ENCODE measurements at places on chromosomes 16 and 17.
A peak's percentile ranks its signal among the peaks of the same experiment; 100 is the strongest.

DNA sequence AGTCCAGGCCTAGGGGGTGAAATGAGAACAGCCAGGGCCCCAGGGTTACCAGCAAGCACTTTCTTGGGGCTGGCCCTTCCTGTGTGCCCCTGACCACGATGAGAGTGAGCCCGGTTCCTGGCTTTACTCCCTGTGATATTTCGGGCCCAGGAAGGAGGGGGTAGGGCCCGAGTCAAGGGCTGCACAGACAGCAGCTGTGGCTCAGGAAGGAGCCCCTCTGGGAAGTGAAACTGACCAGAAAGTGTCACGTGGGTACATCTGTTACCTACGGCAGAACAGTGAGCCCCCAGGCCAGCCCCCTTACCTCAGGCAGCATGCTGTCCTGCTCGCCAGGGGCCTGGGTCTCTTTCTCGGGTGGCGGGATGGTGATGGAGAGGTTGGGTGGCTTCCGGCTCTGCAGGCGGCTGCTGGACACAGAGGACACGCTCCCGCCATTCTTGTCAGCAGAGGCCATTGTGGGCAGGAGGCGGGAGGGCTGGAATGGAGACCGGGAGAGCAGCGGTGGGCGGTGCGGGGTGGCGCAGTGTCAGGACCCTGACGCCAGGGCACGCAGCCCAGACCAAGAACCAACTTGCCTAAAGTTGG is 13.8 kb downstream of the AANAT start:
- DNase-seq, result no peak

DNA sequence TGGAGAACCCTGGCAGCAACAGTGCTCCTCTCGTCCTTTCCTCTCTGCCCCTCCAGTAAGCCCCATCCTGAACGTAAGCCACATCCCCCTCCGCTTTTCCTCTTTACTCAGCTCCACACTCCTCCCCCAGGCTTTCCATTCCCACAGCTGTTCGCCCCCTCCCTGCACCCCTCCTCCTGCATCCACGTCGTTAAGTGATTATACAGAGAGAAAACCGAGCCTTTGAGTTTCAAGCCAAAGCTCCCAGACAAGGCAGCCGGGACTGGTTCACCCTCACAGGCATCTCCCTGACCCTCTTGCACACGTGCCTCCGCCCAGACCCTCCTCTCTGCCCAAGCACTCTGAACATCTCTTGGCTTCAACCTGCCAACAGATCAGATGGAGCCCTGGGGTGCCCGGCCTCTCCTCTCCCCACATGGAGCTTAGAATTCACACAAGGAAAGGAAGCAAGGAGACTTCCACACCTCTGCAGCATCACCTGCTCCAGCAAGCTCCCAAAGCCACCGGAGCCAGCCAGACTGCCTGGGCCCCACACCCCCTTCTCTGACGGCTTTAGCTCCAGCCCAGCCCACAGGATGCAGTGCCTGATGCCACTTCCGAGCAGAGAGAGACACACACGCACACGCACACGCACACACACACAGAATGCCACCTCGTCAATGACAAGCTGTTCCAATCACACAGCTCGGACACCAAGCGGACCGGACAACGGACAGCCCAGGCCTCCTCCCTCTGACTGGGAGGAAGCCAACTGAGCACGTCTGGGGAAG is 99.9 kb upstream of the CCL2 start:
- DNase-seq, result no peak

GRCh38 chr16:26963109-26963508 is 103.6 kb upstream of the C16orf82 start:
- DNase-seq, result peak; percentile 13

DNA sequence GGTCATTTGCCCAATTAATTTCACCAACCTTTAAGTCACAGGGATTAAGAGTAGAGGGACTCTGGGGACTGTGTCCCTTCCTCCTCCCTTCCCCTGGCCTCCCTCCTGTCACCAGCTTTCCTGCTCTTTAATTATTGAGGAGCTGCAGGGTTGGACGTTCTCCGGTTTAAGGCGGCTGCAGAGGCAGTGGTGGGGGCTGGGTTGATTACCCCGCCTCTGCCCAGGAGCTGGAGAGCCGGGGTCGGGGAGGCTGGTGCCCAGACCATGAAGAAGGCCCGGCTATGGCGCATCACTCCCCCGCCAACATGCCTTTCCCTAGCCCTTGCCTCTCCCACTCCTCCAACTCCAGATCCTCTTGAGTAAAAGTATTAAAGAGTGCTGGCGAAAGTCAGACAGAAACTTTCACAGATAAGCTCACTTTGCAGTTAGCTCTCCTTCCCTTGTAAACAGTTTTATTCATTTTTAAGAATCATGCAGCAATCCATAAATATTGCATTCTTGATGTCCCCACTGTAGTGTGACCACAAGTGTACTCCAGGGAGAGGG is 1.1 kb upstream of the FOXJ1 start:
- no peak for DNase-seq

DNA sequence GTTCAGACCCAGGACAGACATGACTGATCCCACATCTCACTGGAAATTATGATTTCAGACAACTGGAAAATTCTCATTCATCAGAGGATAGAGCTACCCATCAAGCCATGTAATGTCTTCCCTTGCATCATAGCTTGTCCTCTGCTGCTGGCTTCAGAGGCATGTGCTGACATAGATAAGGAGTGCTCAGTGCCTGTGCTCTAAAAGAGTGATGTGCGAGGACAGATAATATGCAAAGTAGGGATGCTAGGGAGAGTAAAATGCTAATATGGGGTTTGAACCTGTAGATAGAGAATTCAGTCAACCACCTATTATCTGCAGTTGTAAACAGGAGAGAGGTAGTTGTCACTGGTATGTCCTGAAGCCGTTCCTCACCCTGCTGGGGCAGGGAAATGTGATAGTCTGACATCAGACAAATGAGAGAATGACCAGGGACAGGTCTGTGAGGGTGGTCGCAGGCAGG is 349.7 kb upstream of the CCL2 start:
- no peak for DNase-seq

GRCh38 chr16:49681217-49681883 is 174.6 kb downstream of the ZNF423 start:
- DNase-seq, result no peak

- DNase-seq, result no peak
Measured at GRCh38 chr16:85034591-85035433, 7.2 kb downstream of the KIAA0513 start.

- DNase-seq, result no peak
Measured at GRCh38 chr17:36742267-36743000, 141.1 kb downstream of the MRM1 start.

DNA sequence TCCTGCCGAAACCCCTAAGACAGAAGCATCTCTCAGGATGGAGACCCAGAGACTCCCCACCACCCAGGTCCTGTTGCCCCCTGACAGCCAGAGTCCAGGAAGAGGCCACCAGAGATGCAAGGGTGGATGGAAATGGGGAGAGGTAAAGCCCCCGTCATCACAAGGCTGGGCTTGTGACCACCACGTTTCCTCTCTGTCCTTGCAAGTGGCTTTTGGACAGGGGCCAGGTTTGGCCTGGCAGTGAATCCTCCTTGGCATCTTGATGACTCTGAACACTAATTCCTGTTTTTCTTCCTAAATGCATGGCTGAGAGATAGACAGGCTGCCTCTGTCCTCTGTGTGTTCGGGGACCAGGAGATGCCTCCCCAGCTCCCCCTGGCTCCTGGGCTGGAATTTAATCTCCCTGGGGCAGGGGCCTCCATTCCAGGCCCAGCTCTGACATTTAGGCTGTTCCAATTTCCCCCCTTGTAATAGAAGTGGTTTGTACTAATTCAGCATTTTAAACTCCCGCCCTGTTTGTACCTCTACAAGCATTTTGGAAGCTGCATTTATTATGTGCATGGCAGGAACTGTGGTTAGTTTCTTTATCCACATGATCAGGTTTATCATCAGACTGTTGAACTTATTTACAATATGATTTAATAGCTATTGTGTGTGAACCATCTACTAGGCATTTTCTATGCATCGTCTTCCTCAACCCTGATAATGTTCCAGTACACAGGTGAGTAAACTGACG is 116.1 kb upstream of the IRX6 start:
- DNase-seq, result no peak

GRCh38 chr17:73160980-73161630 is 3.7 kb upstream of the SSTR2 start:
- DNase-seq, result no peak

GRCh38 chr17:19270704-19271611 is 33.8 kb downstream of the EPN2 start:
- no peak for DNase-seq

GRCh38 chr16:79535130-79535529 is 65.4 kb downstream of the MAF start:
- DNase-seq, result no peak

- no peak for DNase-seq
Measured at GRCh38 chr16:6155271-6155670, 1057.7 kb upstream of the EEF2KMT start.

- DNase-seq, result no peak
Measured at GRCh38 chr16:13168091-13168572, 266.7 kb downstream of the SHISA9 start.

GRCh38 chr16:2968368-2968737 is 795 bp upstream of the PAQR4 start:
- DNase-seq, result no peak

DNA sequence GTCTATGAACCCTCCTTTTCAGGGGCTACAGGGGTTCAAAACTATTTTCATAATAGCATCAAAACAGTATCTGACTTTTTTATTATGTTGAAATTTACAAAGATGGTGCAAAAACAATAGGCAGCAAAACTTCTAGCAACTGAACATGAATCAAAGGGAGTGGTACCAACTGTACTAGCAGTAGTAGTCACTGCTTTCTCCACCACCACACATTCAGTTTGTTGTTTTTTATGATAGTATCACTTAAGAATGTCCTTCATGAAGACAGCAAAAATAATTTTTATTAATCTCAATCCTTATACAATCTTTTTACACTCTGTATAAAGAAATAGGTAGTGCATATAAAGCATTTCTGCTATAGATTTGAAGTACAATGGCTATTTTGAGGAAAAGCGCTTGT is 47.6 kb downstream of the MED13 start:
- DNase-seq, result no peak

- DNase-seq, result no peak
Measured at GRCh38 chr17:51674579-51675255, 414.4 kb downstream of the UTP18 start.

DNA sequence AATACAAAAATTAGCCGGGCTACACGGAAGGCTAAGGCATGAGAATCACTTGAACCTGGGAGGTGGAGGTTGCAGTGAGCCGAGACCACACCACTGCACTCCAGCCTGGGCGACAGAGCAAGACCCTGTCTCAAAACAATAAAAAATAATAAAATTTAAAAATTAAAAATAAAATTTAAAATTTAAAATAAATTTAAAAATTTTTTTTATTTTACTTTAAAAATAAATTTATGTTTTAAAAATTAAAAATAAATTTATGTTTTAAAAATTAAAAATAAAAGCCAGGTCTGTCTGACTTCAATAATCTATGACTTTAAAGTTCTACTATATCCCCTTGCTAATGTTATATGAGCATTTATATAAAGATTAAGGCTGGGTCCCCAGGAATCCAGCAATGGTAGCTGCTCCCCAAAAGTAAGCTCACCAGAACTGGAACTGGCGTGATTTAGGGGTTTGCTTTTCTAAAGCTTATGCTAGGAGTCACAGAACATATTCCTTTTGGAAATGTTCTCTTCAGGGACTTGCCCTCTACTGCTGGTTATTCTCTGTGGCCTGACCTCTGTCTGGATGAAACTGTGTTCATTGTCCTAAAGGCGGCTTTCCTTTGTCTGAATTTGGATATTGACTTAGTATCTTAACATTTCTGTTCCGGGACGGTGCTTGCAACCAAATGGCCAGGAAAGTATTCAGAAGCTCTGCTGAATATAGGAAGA is 140.2 kb upstream of the NOL11 start:
- no peak for DNase-seq

GRCh38 chr17:38824899-38825761 is at the start of gene CWC25:
Gene CWC25 (minus strand): TSS chr17:38825321. CDS start chr17:38825183, 138 bp downstream.
- DNase-seq, result peak; percentile 98

GRCh38 chr17:9022573-9023391 is 1.5 kb downstream of the NTN1 start:
- DNase-seq, result no peak

GRCh38 chr17:13365331-13365730 is 236.4 kb downstream of the HS3ST3A1 start:
- DNase-seq, result no peak

DNA sequence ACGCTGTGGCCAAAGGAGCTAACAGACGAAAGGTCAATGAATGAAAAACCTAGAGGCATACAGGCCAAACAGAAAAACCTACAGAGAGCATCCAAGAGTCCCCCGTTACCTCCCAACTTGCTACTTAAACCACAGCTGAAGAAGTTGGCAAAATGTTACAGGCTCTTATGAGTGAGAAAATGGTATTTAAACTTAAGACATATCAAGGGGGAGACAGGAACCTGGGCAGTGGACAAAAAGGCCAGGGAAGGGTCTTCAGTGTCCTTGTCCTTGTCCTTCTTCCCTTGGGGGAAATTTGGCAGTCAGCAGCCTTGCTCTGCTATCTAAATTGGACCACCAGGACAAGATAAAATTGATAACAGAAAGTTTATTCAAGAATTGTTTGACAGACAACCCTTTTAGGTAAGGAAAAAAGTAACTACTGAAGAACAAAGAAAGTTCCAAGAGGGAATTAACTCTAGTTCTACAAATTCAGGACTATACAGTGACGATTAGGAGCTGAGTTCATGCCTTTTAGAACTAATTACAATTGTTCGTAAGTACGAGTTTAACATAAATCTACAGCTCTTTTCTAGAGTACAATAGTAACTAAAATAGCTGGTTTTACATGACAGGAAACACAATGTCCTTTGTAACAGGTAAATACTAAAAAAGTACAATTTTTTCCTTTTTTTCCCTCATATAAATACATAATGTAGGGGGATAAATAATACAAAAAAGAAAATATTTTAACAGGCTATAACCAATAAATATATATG is 3.8 kb upstream of the HOXB2 start:
- no peak for DNase-seq

DNA sequence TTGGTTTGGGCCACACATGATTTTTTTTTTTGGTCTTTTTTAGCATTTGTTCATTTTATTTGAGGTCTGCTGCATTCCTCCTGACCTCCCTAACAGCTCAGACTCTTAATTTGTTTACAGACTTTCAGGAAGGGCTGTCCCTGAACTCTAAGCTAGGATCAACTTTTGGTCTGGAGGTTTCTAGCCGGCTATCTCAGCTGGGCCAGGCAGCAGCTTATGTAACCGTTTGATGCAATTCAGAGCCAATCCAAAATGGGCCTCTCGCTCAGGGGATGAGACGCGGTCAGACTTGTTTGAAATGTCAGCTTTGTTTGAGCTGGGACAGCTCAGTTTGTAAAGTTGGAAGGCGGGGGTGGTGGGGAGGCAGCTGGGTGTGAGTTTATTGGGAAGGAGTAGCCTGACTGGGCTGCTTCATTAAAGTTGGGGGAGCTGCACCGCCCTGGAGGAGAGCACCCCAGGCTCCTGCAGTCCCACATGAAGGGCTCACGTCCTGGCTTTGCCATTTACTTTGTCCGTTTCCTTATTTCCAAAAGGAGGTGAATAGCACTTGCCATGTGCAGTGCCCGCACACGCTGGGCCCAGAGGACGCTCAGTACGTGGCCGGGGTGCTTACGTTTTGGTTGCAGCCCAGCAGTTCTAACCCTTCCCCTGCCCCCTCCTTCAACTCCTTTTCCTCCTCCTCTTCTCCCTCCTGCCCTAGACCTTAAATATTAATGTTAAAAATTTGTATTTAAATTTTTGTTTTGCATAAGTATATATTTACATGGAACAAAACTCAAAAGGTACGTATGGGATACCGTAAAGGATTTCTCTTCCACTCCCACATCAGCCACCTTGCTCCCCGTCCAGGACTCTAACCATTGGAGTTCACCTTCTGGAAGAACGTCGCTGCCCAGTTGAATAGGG is 121.2 kb downstream of the SNX29 start:
- no peak for DNase-seq

Measured in neural crest cell (in vitro differentiated cells).